ENCODE measurements at places on chromosomes 13 and 19.

DNA sequence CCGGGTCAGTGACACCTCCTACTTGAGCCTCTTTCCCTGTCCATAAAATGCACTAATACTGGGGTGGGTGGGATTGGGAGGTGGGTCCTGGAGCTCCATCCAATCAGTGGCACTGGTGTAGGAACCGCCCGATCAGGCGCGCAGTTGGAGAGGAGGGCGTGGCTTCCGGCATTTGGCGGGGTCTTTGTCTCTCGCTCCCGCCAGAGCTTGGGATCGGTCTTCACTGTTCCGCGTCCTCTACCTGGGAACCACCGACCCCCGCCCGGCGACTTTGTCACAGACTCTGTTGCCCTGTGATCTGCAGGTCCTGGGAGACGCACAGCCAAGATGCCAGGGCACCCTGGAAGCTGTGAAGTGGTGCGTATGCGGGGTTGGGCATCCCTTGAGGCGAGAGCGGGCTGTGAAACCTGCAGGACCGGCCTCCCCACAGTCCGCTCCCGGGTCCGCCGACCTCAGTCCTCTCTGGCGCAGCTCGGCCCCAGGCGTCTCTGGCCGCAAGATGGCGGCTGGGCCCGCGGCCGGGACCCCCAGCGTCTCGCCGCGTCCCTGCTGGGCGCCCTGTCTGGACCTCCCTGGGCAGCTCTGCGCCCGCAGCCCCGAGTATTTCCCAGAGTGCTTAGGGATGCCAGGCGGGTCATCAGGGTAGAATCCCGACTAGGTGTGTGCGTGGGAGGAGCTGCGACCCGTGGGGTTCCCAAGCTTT, 41.6 kb upstream of the ZNF730 start:
- no peak for DNase-seq

DNA sequence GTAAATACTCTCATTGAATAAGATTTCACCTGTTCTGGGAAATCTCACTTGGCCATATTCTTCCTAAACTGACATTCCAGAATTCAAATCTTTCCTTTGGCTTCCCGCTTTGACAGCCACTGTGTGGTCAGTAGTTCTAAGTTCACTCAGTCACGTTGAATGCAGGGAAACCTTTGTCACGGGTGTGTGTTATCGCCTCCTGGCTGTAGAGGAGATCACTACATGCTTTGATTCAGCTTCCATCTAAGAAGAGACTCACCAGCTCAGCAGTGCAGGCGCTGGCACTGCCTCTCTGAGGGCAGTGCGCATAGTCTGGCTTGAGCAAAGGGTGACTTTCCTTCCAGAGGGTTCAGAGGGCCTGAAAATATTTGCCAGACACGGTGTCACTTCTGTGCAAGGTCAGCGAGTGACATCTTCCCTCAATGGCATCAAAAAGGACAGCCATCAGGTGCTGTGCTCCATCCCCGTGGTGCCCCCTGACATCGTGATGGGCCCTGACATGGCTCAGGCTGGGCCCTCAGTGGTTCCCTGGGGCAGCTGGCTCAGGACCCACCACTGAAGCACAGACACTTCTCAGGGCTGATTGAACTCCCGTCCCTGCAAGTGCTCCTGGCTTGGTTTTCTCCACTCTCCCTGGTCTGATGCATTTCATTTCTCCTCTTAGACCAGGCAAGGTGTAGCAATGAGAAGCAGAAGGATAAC, 635.4 kb upstream of the ARGLU1 start:
- peak; percentile 10 for DNase-seq

DNA sequence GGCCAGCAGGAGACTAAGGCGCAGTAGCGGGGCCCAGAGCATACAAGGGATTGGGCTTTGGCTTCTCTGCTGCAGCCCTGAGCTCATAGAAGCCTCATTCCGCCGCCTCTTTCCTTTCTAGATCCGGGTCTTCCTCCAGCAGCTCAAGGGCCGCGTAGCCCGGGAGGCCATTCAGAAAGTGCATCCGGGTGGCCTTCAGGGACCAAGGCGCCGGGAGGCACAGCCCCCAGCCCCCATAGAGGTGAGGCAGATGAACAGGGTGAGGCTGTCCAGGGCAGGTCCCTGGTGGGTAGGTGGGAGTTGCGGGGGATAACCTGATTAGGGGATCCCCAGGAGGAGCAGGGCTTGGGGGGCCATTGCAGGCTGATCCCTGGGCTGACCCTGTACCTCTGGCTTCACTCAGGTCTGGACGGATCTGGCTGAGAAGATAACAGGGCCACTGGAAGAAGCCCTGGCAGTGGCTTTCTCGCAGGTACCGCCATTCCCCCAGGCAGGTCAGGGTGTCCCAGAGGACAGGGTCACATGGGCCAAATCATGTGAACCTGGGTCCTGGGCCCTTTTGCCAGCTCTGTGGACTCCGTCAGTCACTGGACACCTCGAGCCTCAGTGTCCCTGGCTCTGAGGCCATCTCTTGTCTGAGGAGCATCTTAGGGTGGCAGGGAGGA, 1.3 kb downstream of the SNAPC2 start:
- no peak for DNase-seq

DNA sequence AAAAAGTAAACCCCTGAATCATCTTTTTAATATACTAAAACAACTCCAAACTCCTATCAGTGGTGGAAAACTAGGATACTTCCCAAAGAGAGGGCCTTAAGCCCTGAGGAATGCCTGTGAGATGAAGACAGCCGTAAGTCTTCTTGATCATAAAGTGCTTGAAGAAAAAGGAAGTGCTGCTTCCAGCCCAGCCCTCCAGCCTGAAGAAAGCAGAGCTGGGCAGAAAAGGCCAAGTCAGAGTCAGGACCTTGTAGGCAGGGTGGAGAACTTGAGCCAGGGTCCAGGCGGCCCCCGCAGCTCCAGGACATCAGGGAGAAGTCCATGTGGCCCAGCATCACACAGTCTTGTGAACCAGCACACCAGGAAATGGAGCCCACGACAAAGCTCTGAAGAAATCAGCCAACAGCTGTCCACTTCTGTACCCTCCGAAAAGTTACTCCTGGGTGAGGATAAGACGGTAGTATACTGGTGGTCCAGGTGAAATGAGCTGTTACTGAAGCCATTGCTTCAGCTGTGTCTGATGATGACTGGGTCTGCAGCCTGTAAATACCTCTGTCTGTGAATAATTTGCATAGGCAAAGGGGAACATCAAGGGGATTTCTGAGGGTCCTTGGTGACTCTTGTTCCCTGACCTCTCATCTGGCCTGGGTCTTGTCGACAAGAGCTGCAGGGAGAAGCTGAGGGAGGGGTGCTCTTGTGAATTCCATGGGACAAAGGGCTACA, 18.7 kb upstream of the CRYL1 start:
- no peak for DNase-seq

DNA sequence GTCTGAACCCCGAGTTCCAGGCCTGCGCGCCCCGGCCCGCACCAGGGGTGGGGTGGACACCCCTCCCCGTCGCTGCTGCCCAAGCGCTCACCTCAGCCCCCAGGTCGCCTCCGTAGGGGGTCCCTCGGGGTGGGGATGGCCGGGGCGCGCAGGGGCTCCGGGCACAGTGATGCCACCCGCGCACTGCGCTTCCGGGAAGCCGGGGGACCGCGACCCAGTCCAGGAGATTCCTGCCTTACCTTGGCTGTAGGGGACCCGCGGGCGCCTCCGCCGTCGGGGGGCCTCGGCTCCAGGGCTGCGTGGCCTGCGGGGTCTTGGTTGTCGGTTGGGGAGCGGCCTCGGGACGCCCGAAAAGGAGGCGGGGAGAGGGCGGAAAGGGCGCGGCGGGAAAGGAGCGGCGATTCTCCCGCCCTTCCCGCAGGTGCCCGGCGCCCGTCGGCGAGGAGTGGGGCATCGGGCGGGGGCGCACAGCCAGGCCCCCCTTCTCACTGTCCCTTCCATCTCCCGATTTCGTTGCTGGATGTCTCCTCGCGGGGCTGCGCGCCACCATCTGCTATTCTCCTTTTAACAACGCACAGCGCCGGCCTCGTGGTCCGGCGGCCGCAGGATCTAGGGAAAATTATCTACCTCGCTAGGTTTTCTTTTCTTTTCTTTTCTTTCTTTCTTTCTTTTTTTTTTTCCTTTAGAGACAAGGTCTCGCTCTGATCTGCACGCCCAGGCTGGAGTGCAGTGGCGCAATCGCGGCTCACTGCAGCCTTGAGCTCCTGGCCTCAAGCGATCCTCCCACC, at the start of gene KEAP1:
Gene KEAP1, minus strand, starts transcription at position 355 of the 788 bp plus-strand sequence. CDS start 3,323 bp downstream, outside the sequence.
- DNase-seq = peak; percentile 59

DNA sequence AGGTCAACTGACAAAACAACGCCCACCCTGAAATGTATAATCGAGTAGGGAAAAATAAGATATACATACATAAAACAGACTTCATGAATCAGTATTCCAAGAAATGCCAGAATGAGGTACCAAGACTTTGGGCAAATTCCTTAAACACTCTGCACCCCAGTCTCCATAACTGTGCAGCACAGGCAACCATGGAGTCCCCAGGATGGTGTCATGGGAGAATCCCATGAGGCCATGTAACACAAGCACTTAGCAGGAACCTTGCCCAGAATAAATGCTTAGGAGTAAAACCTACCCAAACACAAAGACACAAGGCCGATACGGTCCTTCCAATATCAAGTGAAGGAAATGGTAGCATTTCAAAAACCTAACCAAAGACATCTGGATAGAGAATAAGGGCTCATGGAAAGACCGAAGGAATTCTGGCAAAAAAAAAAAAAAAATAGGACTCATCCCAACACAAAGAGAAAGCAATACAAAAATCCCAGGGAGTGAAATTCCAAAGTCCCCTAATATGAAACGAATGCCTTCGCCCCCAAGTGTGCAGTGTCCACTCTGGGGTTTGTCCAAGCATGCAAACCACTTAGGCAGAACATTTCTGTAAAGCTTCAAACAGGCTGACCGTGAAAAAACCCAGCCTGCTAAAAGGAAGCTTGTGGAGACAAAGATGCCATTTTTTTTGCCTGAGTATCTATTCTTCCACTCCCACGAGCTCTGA, 11.1 kb downstream of the ZC3H4 start:
- DNase-seq = no peak

- DNase-seq = no peak
Observed at GRCh38 chr19:19193926-19194325, 1.9 kb downstream of the RFXANK start.

DNA sequence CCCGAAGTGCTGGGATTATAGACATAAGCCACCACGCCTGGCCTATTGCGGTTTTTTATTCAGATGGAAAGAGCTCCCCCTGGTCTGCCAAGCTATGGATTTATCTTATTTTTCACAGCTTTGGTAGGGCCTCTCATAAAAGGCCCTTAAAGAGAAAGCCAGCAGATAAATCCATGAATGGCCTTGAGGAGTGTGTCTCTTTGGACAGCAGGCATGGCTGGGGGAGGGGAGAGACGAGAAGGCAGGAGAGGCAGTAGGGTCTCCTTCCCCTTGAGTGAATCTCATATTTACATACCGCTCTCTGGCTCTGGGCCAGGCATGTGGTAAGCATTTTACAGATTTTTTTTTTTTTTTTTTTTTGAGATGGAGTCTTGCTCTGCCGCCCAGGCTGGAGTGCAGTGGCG, 25.2 kb downstream of the MARK4 start:
- no peak for DNase-seq

- no peak for DNase-seq
Observed at GRCh38 chr13:112957295-112957677, 11.7 kb upstream of the MCF2L start.

- DNase-seq = no peak
Observed at GRCh38 chr13:111895896-111896821, 170.8 kb upstream of the SOX1 start.

- no peak for DNase-seq
Observed at GRCh38 chr19:42344336-42344893, 19.0 kb downstream of the MEGF8 start.

GRCh38 chr13:46382224-46382623, 4.8 kb downstream of the RUBCNL start:
- peak; percentile 46 for DNase-seq

- no peak for DNase-seq
Observed at GRCh38 chr19:38759590-38760003, 13.7 kb downstream of the LGALS7 start.

DNA sequence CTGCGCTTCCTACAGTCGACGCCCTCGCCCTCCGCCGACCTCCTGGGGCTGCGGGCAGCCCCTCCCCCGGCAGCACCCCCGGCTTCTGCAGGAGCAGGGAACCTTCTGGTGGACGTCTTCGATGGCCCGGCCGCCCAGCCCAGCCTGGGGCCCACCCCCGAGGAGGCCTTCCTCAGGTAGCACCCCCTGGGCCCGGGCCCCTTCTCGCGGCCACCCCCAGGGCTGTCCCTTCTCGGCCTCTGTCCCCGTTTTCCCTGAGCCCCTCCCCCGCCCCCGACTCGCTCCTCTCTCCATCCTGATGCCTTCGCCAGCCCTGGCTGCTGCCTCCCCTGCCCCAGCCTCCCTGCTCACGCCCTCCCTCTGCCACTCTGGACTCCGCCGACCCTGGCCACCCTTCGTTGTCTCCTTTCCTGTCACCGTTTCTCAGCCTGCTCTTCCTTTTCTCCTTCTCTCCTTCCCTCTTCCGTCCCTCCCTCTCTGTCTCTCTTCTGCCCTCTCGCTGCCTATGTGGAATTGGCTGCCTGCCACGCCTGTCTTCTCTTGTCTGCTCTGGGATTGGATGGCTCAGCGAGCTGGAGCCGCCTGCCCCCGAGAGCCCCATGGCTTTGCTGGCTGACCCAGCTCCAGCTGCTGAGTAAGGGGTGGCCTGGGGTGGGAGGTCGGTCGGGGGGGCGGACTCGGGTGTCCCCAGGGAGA, 11.0 kb downstream of the FUZ start:
- DNase-seq = no peak

DNA sequence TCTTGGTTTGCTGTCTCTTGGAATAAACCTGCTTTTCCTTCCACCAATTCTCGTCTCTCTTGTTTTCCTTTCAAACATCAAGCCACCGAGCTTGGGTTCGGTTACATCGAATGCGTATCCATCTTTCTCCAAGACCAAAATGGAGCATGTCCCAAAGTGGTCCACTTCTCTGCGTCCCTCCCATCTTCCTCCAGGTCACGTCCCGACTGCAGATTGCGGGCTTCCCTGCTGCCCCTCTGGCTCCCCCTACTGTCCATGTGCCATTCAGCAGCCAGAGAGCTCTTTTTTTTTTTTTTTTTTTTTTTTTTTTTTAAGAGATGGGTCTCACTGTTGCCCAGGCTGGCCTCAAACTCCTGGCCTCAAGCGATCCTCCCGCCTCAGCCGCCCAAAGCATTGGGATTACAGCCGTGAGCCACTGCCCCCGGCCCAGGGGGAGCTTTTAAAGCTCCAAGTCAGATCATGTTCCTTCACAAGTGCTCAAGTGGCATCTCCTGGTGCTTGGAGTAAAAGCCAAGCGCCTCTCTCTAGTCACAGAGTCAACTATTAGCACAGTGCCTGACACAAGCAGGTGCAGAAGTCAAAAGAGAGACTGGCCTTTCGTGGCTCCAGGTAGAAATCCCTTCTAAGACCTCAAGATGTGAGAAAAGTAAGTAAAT, 10.0 kb downstream of the COL5A3 start:
- peak; percentile 53 for DNase-seq

- no peak for DNase-seq
Observed at GRCh38 chr19:55348317-55349034, 6.0 kb downstream of the COX6B2 start.

- peak; percentile 90 for DNase-seq
Observed at GRCh38 chr19:3343619-3344502, 22.5 kb upstream of the NFIC start.
